Activated CD8-positive, alpha-beta T cell treated with anti-CD3 and anti-CD28 coated beads, Interleukin-2, amount 10 ng/mL, durations not matched to agents 7 days and 5 days (primary cell): ENCODE measurements at places on chromosomes 16 and 17. TPM values are rescaled to one million over a fixed set of nuclear protein-coding genes. Genes with fewer than 3 reads are reported as not detected.

MAPT gene
- not detected for total RNA-seq

SLFN14 gene
- total RNA-seq, result not detected

CCL16 gene
- not detected for total RNA-seq

ITGB3 gene
- total RNA-seq, result 0.29 TPM

KRT222 gene
- not detected for total RNA-seq

KRT32 gene
- total RNA-seq, result not detected

GPR139 gene
- not detected for total RNA-seq

DPEP2 gene
- 5.9 TPM for total RNA-seq

EVI2A gene
- 40.4 TPM for total RNA-seq

EPX gene
- total RNA-seq, result not detected

MYH8 gene
- total RNA-seq, result not detected

TAC4 gene
- total RNA-seq, result not detected

CLDN7 gene
- 1.1 TPM for total RNA-seq
